ENCODE measurements at places on chromosomes 2 and 18.

DNA sequence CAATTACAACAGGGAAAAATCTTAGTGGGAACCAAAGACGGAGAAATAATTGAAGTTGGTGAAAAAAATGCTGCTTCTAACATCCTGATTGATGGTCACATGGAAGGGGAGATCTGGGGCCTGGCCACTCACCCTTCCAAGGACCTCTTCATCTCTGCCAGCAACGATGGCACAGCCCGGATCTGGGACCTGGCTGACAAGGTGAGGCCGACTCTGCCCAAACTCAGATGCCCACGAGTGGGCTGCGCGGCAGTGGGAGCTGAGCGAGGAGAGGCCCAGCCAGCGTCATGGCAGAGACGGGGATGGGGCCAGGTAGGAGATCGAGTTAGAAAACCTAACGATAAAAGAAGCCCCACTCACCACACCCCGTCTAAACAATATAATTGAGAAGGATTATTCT, 87.7 kb downstream of the RTN4 start:
- no peak for DNase-seq

DNA sequence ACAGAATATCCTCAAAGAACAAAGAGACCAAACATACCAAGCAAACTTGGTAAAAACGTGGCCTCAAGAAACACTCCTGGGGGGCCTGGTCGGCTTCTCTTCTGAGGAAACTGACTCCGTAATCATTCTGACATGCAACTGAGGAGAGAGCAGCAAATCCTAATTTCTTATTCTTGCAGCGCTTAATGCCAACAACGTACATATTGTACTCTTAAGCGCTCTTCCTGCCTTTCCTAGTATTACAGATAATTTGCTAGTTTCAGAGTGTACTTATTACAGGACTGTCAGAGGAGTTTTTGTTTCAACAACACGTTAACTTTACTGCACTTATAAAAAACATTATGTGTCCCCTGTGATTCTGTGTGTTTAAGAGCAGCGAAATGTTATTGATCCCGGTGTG, 64.9 kb downstream of the ZNF521 start:
- DNase-seq, result no peak

GRCh38 chr2:29250977-29251376, 135.8 kb downstream of the CLIP4 start:
- DNase-seq, result no peak

GRCh38 chr2:129763190-129763846, 216.1 kb upstream of the RAB6C start:
- DNase-seq, result no peak

GRCh38 chr2:63678085-63678484, 89.3 kb downstream of the MDH1 start:
- DNase-seq, result no peak

GRCh38 chr2:109154226-109154625, 25.2 kb downstream of the SH3RF3 start:
- DNase-seq, result no peak

- no peak for DNase-seq
Measured at GRCh38 chr18:9153256-9153655, 16.7 kb downstream of the ANKRD12 start.

GRCh38 chr2:100857915-100858314, 38.0 kb downstream of the NPAS2 start:
- DNase-seq, result no peak

DNA sequence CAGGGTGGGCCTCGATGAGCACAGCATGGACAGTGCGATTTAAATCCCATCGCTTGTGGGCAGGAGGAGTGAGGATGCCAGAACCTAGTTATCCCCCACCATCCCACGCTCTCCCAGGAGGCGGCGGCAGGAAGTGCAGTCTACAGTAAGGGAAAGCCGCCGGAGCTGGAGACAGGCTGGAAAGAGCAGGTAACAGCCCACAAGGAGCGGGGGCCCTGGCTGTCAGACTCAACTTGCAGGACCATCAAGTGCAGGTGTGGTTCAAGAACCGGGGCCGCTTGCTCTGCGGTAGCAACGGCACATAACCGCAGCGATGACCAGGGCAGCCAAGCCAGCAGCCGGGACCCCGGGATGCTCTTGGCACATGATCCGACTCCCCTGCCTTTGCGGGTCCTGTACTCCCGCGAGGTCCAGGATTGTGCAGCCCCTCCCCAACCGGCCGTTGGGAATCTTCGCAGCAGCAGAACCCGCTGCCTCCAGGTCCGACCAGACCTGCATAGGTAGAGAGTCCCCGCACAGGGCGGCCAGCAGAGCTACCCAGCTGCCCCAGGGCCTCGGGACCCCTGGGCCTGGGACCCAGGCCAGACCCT, 82.1 kb downstream of the BIN1 start:
- no peak for DNase-seq

DNA sequence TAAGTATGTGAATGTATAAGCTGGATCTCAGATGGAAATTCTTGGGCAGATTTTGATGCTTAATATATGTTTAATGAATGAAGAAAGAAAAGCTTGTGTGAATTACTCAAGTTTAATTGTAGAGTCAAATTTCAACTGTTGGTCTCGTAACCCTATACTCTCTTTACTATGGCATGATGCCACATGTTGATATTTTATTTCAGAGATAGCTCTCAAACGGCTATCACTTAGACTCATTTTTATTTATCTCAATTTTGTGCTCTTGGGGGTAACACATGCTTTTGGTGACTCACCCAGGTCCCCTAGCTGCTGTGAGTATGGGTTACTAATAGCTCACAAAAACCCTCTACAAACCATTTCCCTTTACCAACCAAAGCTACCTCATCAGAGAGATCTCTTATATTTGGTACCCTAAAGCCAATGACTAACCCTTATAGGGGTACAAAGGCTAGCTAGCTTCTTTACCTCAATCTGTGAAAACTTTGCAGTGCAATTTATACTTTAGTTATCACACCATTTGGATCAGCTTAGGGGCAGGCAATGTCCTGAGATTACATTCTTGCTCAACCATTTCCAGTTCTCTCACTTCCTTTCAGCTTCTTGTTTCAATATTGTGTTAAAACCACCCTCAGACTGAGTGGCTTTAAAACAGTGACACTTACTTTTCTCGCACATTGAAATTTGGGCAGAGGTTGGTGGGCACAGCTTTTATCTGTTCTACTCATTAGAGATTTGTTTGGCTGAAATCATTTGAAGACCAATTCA, 240.3 kb downstream of the CDH7 start:
- no peak for DNase-seq

- DNase-seq, result no peak
Measured at GRCh38 chr2:238810321-238810720, 37.6 kb upstream of the TWIST2 start.

DNA sequence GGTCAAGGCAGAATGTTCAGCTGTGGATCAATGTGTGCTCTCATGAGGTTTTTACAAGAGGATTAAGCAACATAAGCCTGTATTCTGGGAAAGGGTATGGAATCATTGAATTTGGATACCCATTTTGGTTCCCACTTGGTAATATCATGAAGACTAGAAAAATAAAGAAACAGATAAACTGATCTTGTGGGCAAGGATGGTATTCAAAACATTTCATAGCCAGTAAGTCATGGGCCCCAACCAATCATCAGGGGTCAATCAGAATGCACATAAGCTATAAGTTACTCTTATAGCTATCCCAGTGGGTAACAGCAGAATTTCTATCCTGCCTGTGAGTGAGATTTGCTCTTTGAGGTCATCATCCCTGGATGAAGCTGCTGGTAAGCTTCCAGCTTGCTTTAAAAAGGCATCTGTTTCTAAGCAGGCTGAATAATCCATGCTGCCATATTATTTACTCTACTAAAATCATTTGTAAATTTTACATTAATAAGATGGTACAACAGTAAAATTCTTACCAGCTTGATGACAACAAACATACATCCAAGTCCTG, 291.2 kb downstream of the RAD51AP2 start:
- no peak for DNase-seq

- no peak for DNase-seq
Measured at GRCh38 chr2:160388464-160389263, 104.9 kb downstream of the RBMS1 start.
